Stimulated activated CD4-positive, alpha-beta T cell treated with anti-CD3 and anti-CD28 coated beads, Interleukin-1b, Interleukin-23, amount 100 ng/mL, for 24 hours (primary cell): ENCODE measurements at places on chromosomes 4 and X.

- DNase-seq, result no peak
Measured at GRCh38 chr4:61877266-61877665, 677.1 kb downstream of the ADGRL3 start.

- DNase-seq, result no peak
Measured at GRCh38 chrX:84046403-84046984, 141.5 kb downstream of the RPS6KA6 start.

DNA sequence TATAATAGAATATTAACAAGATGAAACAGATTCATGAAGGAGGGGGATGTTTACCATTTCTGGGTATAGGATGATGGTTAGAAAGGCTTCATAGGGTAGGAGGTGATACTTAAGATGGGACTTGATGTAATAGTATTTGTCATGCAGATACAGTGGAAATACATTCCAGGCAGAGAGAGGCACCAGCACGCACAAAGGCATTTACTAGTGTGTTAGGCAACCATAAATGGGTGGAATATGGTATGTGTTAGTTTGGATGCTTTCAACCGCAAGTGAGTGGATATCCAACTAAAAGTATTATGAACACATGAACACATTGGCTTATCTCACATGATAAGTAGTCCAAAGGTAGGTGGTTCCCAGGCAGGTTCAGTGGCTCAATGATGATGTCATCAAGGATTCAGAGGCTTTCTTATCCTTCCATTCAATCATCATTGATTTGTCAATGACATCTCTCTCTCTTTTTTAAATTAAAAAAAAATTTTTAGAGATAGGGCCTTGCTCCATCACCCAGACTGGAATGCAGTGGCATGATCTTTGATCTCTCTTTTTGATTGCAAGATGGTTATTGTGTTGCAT lies 12.7 kb upstream of the STARD8 start:
- DNase-seq, result no peak

GRCh38 chrX:17412692-17413091 lies 37.7 kb downstream of the NHS start:
- no peak for DNase-seq

DNA sequence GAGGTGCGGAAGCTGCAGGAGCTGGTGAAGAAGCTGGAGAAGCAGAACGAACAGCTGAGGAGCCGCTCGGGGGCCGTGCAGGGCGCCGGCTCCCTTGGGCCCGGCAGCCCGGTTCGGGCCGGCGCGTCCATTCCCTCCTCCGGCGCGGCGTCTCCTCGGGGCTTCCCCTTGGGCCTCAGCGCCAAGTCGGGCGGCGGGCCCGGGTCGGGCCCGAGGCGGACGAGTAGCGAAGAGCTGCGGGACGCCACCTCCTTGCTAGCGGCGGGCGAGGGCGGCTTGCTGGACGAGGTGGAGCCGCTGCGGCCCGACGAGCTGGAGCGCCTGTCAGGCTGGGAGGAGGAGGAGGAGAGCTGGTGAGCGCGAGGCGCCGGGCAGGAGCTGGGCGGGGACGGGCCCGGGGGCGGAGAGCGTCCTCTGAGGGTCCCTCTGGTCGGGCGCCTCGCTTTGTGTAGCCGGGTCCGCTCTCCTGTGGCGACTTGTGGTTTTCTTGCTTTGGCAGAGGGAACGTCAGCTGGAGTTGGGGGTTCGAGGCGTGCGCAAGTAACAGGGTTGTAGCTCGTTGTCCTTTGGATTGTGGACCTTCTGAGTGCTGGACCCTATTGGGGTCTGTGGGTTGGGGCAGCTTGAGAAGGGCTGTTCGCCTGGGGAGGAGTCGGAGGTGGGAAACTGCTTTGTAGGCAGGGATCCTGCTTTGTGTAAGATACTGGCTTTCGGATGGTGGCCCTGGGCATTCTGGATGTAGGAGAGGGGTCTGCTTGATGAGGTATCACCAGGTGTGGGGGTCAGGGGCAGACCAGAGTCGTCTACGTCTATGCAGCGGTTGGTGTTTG lies 662 bp downstream of the SLAIN2 start:
- DNase-seq, result no peak

GRCh38 chr4:80732010-80732409 lies 298.5 kb upstream of the BMP3 start:
- no peak for DNase-seq

- DNase-seq, result no peak
Measured at GRCh38 chrX:45138525-45138924, 62.2 kb downstream of the DIPK2B start.

GRCh38 chrX:129982300-129983251 lies at the start of gene BCORL1:
Gene BCORL1, plus strand, starts transcription at chrX:129982635. Its CDS starts 22,597 bp downstream, at chrX:130005232.
- peak; percentile 61 for DNase-seq
